DND-41 (cell line): ENCODE measurements at places on chromosomes 7 and 10.
A peak's percentile ranks its signal among the peaks of the same experiment; 100 is the strongest.

DNA sequence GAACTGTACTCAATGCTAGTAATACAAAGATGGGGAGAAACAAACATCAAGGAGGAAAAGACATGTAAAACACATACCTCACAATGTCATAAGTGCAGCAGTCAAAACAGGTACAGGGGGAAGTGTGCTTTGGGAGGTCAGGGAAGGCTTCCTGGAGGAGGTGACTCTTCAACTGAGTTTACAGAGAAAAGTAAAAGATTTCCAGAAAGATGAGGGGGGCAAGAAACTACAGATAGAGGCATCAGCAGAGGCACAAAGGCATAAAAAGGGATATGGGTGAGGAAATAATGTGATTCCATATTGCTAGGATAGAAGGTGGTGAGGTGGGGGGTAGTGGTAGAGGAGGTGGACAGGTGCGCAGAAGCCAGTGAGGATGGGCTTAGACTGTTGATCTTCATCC lies 95.0 kb downstream of the LSM5 start:
- no peaks in the 10 kb centered on the region for H3K36me3 ChIP-seq
- H3K27me3 ChIP-seq, result peaks cover 2% of the 10 kb centered on the region
- no peak overlapping the region for H3K27ac ChIP-seq
- no peak for DNase-seq
- H3K4me1 ChIP-seq, result no peaks in the 10 kb centered on the region
- H3K4me3 ChIP-seq, result no peak overlapping the region

DNA sequence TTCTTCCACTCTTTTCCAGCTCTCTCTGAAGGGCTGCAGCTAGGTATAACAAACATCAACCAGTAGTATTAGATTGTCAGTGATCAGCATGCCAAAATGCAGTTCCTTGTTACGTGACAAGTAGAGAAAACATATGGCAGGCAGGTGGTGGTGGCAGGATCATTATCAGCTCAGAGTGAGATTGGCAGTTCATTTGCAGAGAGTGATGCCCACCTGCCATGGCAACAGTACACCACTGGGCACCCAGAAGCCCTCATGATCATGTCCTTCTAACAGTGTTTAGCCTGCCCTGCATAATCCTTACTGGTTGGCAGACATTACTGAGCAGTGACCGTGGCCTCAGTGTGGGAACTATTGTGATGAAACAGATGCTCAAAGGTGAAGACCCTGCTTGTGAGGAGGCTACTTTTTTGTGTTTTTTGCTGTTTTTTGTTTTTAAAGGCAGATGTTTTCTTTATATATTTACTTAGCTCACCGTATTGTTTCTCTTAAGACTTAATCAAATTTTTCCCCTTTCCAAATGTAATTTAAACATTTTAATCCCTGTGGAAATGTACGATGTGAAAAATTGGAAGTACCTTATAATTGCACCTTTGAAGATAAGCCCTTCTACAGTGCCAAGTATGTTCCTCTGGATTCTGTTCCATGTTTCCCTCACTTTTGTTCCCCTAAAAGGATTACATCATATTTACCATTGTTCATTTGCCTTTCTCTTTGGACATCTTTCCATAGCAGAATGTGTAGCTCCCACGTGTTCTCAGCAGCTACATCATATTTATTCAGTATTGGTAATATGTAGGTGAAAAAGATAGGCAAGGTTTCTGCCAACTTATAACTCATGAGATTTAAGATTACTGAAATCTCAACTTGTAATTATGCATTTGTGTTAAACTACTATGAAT lies 179.6 kb downstream of the SND1 start:
- DNase-seq, result no peak
- H3K4me3 ChIP-seq, result no peak overlapping the region
- no peak overlapping the region for H3K27ac ChIP-seq
- no peaks in the 10 kb centered on the region for H3K4me1 ChIP-seq
- no peaks in the 10 kb centered on the region for H3K27me3 ChIP-seq

DNA sequence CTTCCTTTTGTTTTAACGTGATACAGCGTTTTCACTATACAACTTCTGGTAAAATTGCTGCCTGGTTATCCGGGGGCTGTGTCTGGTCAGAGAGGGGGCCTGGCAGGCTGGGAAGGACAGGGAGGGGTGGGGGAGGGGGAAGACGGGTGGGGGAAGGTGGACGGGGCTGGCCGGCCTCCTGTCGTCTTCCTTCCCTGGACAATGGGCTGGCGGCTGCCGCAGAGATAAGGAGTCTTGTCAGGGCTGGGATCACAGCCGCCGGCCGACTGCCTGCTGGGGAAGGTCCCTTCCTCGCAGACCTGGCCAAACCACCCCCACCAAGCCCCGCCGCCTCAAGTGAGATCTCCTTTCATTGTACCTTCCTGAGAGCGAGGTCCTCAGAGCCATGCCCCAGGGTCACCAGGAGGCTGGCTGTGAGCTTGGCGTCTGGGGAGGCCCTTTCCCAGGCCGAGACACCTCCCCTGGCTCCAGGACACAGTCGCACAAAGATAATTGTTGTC lies 151.2 kb upstream of the TNRC18 start:
- no peak overlapping the region for H3K27ac ChIP-seq
- no peak for DNase-seq
- no peak overlapping the region for H3K4me3 ChIP-seq
- no peaks in the 10 kb centered on the region for H3K27me3 ChIP-seq
- no peaks in the 10 kb centered on the region for H3K36me3 ChIP-seq

- no peaks in the 10 kb centered on the region for H3K27me3 ChIP-seq
- peaks cover 57% of the 10 kb centered on the region for H3K4me1 ChIP-seq
- peaks cover 41% of the 10 kb centered on the region for H3K36me3 ChIP-seq
- no peak for DNase-seq
- 0 out of 2 replicates have a peak overlapping the region, but pooled peaks have one; percentile 27 for H3K27ac ChIP-seq
Measured at GRCh38 chr10:32054094-32054493, 2.1 kb downstream of the KIF5B start.

DNA sequence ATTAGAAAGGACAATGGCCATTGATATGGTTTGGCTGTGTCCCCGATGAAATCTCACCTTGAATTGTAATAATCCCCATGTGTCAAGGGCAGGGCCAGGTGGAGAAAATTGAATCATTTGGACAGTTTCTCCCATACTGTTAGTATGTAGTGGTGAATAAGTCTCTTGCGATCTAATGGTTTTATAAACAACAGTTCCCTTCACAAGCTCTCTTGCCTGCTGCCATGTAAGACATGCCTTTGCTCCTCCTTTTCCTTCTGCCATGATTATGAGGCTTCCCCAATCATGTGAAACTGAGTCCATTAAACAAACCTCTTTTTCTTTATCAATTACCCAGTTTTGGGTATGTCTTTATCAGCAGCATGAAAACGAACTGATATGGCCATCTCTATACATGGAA lies 302.7 kb downstream of the SFMBT2 start:
- no peak for DNase-seq
- H3K4me1 ChIP-seq, result peaks cover 7% of the 10 kb centered on the region
- H3K27ac ChIP-seq, result no peak overlapping the region
- no peaks in the 10 kb centered on the region for H3K36me3 ChIP-seq
- H3K27me3 ChIP-seq, result no peaks in the 10 kb centered on the region
